CD4-positive, alpha-beta T cell treated with Interleukin-17A for 4 hours (primary cell): ENCODE measurements at places on chromosomes 5 and 9.

DNA sequence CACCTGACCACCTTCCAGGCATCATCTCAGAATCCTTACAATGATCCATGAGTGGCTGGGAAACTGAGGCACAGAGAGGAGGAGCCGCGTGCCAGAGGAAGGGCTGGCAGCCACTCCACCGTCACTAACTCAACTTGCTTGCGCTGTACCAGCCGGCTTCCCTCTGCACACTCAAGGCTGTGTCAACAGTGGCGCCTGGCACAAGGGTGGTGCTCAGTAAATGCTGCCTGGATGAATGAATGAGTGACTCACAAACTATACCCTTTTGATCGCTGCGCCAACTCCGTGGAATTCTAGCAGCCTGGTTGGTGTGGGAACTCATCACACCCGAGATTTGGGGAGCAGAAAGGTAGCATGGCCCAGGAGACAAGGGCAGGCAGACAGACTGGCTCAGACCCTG, 21.9 kb downstream of the PRRX2 start:
- no peak for DNase-seq

DNA sequence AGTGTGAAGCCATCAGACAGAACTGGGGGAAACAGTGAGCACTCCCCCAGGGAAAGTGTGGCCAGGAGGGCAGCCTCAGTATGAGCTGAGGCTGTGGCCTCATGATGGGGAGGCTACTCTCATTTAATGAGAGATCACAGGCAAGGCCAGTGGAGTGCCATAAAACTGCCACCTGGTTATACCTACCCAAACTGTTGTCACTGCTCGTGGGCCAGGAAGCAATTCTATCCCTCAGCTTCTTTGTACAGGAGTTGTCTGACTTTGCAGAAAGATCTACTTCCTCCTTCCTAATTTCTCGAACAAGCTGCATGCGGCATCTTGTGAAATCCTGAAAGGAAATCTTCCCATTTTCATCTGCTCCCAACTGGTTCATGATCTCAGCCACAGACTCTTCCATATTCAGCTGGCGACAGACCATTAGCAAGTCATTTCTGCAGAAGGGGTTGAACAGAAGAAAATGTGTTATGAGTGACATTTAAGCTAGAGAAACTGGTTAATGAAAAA, 50.0 kb downstream of the TSSK1B start:
- no peak for DNase-seq

DNA sequence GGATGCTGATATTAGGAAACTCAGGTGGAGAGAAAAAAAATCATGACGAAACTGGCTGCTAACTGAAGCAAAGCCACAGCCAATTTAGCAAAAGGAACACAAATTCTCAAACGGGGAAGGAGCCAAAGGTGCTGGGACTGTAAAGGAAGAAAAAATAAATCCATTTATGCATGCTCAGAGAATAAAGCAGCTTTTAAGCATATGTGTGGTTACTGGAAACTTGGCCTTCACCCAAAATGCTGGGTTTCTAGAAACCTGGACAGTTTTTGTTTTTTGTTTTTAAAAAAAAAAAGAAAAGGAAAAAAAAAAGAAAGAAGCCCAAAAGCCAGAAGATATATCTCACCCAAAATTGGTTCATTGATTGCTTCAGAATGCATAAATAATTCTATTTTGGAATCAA, 8.0 kb downstream of the WHRN start:
- DNase-seq = peak; percentile 16

DNA sequence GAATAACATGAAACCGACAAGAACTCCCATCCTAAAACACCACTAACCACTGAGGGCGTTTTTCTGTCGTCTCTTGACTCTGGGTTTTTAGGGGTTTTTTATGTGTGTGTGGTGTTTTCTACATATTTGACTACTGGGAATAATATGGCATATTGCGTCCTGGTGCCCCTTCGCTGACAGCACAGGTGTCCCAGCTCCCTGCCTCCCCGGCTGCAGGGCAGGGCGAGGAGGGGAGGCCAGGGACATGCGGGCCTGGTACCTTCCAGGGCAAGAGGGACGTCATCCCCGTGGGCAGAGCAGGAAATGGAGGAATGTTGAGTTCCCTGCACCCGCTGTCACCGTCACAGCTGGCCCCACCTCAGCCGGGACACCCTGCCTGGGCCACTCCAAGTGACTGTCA, 34.8 kb downstream of the VAV2 start:
- no peak for DNase-seq

DNA sequence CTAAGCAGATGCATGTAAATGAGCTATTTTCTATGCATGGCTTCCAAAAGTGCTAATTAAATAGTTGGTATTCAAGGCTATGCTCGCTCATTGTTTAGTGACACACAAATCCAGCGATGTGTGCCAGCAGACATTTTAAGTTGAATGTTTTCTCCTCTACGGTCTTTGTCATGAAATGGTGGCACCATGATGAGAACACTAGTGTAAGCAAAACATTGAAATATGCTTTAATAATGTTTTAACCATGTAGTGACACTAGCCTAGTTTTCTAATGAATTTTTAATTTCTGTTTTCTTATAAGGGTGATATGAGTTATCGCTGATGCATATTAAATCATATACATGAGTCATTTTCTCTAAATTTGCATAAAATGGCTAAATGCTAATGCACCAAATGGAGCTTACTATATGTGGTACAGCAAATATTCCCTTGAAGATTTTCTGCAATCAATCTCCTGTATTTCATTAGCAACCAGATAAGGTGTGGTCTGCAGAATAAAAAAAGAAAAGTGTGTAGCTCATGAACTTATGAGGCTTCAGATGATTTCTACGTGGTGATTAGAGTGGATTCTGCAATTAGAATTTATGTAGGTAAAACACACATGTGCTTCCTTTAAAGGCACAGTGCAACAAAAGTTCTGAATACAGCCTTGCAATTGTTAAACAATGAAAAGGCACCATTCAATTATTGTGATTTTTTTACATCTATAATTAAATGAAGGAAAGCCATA, 226.6 kb downstream of the MEF2C start:
- no peak for DNase-seq

DNA sequence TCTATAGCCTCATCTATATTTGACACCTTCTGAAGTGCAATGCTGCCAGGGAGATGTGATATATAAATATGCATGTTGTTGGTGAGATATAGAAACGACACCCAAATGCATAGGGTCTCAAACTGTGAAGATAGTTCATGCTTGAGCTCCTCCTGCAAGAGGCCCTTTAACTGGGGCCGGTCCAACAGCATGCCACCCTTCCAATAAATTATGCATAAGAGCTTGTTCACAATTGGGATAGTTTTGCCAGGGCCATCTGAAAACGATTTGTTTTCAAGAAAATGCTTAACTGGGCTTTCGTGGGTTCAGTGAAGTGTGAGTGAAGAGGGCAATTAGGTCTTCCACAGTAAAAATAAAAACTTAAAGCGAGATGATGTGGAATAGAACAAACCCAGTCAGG, 424.2 kb upstream of the WWC1 start:
- DNase-seq = no peak

GRCh38 chr9:129208207-129209032, 30.4 kb upstream of the IER5L start:
- peak; percentile 75 for DNase-seq

- DNase-seq = no peak
Measured at GRCh38 chr9:3479514-3480352, 46.1 kb downstream of the RFX3 start.

- DNase-seq = no peak
Measured at GRCh38 chr5:102249381-102249780, 46.7 kb downstream of the SLCO4C1 start.

- no peak for DNase-seq
Measured at GRCh38 chr9:37574241-37574721, 1.9 kb downstream of the FBXO10 start.

- no peak for DNase-seq
Measured at GRCh38 chr5:138967791-138968448, 92.8 kb upstream of the LRRTM2 start.

DNA sequence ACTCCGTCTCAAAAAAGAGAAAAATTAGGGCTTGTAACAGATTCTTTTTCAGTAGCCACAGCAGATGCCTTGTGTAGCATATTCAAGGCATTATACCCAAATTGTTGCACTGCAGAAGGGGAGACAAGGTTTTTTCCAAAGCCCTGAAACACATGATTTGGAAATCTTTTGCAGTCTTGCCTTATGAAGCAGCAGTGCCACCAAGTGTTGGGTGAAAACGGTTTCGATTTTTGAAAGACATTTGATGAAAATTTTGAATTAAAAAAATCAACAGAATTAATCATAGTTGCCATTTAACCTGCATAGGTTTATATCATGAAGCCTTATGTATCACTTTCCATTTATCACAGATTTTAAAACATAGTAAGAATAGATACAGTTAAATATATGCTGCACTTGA, 479.5 kb downstream of the TAF11L14 start:
- no peak for DNase-seq

DNA sequence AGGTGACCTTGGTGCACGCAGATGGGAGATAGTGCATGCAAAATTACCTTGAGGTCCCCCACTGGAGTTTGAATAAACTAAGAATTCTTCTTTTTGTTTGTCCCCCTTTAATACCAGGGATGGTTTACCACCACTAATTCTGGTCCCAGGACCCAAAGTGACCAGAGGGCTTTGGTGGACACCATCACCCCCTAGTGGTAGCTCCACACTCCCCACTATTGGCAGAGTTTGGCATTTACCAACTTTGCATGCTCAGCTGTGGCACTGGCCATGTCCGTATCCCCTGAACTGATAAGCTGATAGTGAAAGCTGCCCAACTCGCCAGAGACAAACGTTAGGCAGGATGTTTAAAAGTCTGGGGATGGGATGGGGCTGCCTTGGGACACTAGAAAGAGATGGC, 3.3 kb downstream of the ASTN2 start:
- no peak for DNase-seq

DNA sequence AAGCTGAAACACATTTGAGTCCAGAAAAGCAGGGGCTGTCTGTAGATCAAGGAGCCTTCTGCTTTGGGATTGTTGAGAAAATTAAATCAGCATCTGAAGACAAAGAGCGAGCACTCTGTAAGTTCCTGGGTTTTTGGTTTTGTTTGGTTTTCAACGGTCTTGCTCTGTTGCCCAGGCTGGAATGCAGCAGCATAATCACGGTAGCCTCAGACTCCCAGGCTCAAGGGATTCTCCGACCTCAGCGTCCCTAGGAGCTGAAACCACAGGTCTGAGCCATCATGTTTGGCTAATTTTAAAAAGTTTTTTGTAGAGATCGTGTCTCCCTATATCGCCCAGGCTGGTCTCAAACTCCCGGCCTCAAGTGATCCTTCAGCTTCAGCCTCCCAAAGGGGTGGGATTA, 266.5 kb upstream of the ADAMTS16 start:
- no peak for DNase-seq

DNA sequence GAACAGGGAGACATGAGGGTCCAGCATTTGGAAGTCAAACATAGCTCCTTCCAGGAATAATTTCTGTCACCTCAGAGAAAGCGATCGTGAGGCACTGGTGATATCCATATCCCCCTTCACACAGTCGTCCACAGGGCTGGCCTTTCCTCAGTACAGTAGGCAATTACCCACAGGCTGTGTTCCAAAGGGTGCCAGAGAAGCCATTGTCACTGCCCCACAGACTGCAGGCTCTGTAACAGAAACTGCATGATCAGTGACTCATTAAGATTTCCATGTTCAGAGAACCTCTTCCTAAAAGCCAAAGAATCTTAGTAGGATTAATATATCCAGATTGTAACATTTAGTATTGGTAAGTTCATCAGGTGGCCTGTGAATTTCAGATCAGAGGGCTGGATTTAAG, 127.6 kb downstream of the RPS23 start:
- DNase-seq = no peak

DNA sequence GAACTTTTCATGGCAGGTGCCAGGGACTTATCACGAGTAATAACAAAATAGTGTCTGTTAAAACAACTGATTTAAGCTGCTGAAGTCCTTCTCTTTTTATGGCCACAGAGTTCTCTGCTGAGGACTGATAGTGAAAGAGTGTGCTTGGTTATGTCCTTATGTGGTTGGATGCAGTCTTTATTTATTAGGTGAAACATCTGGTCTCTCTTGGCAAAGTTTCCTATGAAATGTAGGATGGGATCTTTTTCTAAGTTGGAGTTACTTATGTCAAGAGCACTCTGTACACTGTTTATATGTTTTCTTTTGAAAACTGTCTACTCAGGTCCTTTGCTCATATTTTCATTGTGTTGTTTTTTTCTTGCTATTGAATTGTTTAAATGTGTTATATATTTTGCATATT, 1816.1 kb upstream of the C9orf72 start:
- no peak for DNase-seq

DNA sequence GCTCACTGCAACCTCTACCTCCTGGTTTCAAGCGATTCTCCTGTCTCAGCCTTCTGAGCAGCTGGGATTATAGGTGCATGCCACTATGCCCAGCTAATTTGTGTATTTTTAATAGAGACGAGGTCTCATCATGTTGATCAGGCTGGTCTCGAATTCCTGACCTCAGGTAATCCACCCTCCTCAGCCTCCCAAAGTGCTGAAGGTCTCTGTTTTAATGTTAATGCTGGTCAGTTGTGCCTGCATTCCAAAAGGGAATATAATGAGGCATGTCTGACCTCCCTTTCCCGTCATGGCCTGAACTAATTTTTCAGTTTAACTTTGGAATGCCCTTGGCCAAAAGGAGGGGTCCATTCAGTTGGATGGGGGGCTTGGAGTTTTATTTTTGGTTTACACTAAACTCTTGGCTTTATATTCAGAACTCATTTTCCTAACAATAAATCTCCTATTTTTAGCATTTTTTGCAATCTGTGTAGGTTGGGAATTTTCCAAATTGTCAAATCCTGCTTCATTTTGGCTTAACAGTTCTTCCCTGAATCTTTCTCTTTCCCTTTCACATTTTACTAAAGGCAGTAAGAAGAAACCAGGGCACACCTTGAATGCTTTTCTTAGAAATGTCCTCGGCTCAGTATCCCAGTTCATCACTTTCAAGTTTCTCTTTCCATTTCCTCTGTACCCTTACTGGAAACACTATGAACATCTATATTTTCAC, 1175.5 kb downstream of the MAT2B start:
- DNase-seq = no peak

GRCh38 chr5:145443366-145443765, 391.8 kb downstream of the PRELID2 start:
- no peak for DNase-seq

- no peak for DNase-seq
Measured at GRCh38 chr5:89349246-89349980, 466.4 kb upstream of the MEF2C start.

- no peak for DNase-seq
Measured at GRCh38 chr5:96572864-96573512, 89.2 kb upstream of the CAST start.

- no peak for DNase-seq
Measured at GRCh38 chr9:6929441-6930215, 171.9 kb downstream of the KDM4C start.

DNA sequence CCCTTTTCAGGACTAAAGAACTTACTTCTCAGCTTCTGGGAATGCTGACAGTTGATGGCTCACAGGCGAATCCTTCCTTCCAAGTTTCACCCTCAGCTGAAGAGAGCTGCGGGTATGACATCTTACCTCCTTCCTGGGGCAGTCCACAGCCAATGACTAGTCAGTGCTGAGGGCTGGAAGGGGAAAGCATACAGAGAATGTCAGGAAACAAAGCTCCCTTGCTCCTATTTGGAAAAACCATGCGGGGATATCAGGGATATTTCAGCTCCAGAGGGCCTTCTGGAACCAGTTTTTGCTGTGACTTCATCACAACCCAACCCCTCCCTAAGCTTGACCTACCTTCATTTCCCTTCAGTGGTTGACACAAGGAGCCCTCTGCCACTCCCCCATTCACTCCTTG, 15.7 kb downstream of the FTMT start:
- no peak for DNase-seq
